ENCODE measurements at places on chromosomes 11 and 22.

GRCh38 chr11:95835351-95835750 lies 45.1 kb downstream of the CEP57 start:
- no peak for DNase-seq

DNA sequence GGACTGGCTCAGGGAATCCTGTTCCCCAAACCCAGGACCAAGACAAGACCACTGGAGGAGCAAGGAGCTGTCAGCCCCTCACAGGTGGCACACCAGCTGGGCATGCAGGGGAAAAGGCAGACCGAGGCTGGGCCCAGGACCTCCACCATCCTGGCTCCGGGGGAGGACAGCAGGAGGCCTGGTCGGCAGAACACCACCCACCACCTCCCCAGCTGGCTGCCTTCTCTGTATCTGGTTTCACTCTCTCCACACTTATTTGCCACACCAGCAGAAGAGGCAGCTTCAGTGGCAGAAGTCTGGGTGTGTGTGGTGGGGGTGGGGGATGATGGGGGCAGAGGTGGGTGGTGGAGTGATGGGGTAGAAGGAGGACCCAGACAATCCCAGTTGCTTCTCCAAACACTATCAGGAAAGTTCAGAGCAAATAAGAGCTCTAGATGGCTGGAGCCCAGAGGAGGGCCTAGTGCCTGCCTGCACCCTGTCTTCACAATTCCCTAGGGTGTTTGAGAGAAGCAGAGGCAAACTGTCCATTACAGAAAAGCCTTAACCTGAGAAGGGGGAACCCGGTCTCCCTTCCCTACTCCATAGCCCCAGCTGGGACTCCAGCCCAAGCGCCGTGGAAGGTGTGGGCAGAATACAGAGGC lies 51.9 kb upstream of the CDON start:
- peak; percentile 12 for DNase-seq

- DNase-seq = peak; percentile 41
These were observed 3.2 kb upstream of the GAB2 start for GRCh38 chr11:78420796-78421209.

DNA sequence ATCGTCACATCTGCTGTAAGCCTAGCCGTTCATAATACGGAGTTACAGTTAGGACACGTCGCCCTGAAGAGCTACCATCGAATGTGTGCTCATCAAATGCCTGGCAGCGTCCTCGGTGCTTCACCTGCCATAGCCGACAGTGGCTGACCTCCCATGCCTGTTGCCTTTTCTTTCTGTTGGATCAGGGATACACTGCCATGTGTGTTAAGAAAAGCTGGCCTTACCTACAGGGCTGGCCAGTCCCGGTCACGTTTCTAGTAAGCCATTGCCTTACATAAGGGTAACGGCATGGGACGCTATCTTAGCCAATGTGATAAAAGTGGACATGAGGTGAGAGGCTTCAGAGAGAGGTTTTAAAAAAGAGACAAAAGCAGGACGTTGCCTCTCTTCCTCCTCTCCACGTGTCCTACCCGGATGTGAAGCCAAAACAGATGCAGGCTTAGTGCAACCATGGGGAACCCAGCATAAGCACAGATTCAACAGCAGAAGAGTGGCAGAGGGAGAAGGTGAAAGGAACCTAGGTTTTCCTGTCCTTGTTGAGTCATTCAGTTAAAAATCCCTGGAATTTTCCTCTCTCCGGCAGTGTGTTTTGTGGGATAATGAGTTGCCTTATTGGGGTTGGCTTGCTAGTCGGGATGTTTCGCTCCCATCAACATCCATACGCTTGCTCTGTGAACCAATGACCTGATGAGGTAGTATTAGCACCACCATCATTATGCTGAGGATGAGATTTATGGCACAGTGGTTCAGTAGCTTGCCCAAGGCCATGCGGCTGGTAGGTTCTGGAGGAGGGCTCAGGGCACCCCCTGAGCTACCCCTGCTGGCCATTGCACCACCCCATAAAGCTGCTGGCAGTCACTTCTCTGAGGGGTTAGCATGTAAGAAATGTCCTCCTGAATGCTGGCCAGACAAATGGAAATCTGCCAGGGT lies 67.4 kb upstream of the B3GAT1 start:
- no peak for DNase-seq

DNA sequence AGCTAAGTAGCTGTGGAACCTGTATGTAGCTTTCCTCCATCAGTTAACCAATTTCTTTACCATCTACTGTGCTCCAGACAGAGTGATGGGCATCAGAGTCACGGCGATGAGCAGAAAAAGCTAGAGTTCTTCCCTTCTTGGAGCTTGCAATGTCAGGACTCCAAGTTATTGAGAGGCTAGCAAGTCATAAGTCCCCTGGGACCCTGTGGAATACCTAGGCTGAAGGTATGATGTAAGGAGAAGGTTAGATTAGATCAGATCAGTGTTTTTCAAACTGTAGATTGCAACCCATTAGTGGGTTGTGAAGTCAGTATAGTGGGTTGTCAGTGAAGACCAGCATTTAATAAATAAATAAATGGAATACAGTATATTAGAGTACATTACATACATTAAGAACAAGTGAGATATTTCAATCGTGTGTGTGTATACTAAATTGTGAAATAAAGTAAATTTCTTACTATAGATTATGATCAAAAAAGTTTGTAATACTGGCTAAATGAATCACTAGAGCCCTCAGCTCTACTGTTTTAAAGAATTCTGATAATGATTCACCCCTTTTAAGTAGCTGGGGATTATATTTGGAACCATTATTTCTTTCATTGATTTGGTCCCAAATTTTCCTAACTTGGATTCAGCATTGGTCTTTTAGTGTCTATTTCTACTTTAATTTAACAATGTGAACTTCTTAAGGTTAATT lies 52.3 kb downstream of the RASSF10 start:
- DNase-seq = no peak

DNA sequence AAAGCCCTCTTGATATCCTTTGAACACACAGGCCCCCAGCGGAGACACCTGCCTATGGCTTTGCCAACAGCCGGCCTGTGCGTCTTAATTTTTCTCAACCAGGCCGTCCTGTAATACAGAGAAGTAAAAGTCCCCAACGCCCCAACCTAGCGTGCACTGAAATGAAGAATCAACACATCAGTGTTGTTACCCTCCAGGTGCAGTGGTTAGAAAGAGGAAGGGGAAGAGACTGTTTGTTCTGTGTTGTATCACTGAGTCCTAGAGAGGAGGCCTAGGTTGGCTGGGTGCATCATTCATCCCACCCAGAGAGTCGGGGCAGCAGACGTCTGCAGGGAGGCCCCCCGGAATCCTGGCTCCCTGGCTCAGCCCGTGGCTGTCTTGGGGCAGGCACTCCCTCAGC lies 25.7 kb downstream of the SGSM1 start:
- DNase-seq = no peak

GRCh38 chr11:117204283-117205080 lies 5.3 kb downstream of the TAGLN start:
- DNase-seq = no peak

DNA sequence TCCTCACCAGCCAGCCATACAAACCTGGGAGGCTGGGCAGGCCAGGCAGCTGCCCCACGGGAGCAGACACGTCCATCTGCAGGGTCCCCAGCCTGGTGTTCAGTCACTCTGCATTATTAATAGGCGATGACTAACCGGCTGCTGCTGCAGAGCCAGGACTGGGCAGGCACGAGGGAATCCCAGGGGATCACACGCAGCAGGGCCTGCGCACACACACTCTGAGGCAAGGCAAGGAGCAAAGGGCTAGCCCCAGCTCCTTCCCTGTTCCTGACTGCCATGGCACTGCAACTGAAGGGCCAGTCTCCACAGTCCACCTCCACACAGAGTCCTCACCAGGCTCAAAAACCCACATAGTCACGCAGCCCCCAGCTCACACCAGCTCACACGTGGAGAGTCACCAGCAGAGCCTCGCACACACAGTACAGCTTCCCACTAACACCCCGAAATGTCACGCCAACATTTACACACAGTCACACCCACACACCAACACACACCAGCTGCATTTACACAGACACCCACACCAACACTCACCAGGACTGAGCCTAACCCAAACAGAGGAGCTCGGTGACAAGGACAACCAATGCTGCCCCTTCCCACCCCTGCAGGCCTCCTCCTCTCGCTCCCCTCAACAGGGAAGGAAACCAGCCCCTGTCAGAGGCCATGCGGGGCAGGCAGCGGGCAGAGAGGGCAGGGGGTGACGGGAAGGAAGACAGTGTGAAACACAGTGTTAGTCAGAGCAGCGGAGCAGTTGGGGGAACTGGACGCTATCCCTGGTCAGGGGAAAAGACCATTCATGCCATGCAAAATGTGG lies 47.3 kb downstream of the NRXN2 start:
- DNase-seq = peak; percentile 73

- no peak for DNase-seq
These were observed 189.6 kb upstream of the SYN3 start for GRCh38 chr22:33247758-33248157.

DNA sequence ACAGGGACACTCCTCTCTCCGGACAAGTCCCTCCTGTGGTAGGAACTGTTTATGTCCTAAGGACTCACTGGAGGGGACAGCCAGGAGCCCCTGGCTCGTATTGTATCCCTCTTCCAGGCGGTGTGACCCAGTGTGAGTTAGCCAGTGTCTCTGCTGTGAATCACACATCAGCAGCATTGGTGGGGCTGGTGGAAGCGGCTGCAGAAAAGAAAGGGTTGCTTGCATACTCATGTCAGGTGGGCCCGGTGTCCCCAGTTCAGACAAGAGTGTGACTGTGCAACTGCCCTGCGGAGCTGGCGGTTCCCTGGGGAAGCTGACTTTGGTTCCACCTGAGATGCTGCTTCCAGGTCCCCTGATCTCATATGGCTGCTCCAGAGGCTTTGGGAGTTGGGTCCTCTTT lies 99.4 kb downstream of the ZBTB16 start:
- no peak for DNase-seq

DNA sequence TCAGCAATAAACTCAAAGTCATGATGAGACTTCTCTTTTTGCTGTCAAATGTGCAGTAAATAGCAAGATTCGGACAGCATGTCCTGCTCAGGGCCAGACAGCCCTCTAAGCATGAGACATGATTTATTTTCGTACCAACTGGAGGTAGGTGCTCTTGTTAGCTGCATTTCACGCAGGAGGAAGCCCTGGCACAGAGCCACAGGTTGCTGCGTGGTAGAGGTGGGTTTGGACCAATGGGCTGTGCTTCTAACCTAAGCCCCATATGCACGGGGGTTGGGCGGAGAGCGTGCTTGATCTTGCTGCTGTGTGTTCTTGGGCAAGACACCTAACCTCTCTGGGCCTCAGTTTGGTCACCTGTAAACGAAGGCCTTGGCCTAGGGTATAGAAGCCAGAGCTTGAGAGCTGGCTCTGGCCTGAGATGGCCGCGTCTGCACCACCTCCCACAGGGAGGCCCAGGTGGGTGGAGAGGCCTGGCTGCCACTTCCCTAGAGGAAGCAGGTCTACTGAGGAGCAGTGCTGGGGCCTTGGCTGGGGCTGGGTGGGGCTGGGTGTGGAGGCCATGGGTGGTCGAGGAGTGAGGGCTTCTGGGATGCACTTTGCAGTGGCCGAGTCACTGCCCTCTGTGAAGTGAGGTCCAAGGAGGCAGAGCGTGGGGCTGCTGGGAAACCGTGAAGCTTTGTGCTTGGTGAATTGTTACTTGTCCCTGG lies 38.5 kb upstream of the GRAMD4 start:
- no peak for DNase-seq

DNA sequence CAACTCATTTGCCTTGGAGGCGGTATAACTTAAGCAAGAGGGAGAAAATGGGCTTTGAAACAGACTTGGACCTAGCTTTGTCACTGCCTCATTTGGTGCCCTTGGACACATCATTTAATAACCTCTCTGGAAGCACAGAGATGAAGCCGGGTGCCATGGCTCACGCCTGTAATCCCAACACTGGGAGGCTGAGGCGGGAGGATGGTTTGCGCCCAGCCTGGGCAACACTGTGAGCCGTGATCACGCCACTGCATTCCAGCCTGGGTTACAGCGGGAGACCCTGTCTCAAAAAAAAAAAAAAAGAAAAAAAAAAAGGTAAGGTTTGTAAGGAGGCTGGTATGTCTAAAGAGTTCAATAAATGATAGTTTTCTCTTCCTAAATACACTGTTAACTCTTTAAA lies 806 bp downstream of the COA4 start:
- DNase-seq = no peak

- DNase-seq = no peak
These were observed 276.2 kb downstream of the METTL15 start for GRCh38 chr11:28384418-28384817.

- no peak for DNase-seq
These were observed 539.5 kb downstream of the TBC1D22A start for GRCh38 chr22:47301820-47302475.

GRCh38 chr11:87213444-87213843 lies 175.7 kb downstream of the TMEM135 start:
- no peak for DNase-seq

- no peak for DNase-seq
These were observed 29.1 kb downstream of the ALG8 start for GRCh38 chr11:78110351-78110750.

GRCh38 chr11:12131943-12132789 lies 21.8 kb downstream of the MICAL2 start:
- DNase-seq = no peak

GRCh38 chr22:26568207-26568706 lies 21.7 kb downstream of the TPST2 start:
- no peak for DNase-seq

GRCh38 chr22:23302171-23303002 lies 122.1 kb downstream of the BCR start:
- no peak for DNase-seq
